ENCODE measurements at places on chromosomes 16 and 17. TPM values are rescaled to one million over a fixed set of nuclear protein-coding genes. Genes with fewer than 3 reads are reported as not detected.

Gene CLEC18C
- 0.24 TPM for total RNA-seq

Gene PAM16
- total RNA-seq, result 80.6 TPM

Gene TEDC2
- 22.2 TPM for total RNA-seq

Gene AXIN2
- 0.95 TPM for total RNA-seq

Gene KRT17
- total RNA-seq, result 1.3 TPM

Gene KCNG4
- not detected for total RNA-seq

Gene ATP5PD
- 462 TPM for total RNA-seq

Gene LITAFD
- not detected for total RNA-seq

Gene TBX21
- 0.09 TPM for total RNA-seq

Gene ULK2
- total RNA-seq, result 14.1 TPM

Gene INCA1
- 1.3 TPM for total RNA-seq
